ENCODE measurements at places on chromosomes 6 and 20.

DNA sequence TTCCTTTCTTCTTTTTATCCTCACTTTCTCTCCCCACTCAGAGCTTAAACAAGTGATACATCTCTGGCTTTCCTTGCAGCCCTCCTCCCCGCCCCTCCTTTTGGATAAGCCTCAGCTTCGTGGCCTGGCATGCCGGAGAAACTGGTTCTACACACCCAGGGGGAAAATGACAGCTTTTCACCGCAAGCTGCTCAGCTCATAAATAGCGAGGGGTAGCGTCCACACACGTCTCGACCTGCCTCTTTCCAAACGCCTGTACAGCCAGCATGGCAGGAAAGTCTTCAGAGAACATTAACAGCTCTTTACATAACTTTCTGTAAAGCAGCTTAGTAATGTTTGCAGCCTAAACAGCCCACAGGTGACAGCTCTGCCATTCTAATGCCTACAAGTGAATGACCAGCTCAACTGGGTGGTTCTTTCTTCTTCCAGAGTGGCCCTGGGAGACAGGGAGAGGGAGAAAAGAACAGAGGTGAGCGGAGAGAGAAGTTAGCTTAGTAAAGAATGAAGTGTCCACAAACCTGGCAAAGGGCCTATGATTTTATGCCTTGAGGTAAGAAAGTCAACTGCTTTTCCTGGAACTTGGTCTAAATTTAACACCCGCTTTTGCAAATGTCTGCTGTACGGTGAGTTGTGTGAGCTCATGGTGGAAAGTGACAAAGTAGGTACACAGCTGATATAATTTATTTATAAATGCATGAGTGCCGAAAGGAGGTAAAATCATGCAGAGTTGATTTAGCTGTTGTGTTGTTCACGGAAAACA, 251.5 kb downstream of the TFAP2A start:
- DNase-seq: peak; percentile 99

DNA sequence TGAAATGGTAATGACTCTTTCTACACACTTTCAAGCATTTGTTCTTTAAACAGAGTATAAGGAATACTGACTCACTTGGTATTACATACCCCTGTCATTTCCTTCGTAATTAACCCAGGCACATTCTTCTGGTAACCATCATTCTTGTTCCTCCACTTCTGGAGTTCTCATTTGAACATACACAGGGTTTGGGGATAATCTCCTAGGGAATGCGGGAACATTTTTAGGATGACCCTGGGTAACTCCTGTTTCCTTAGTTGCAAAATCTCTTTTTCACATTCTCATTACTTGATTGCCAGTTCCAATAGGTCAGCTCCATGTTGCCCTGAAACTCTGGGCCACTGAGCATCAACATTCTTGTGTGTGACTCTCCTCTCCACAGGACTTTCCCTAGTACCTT, 51.5 kb upstream of the E2F3 start:
- peak; percentile 44 for DNase-seq

DNA sequence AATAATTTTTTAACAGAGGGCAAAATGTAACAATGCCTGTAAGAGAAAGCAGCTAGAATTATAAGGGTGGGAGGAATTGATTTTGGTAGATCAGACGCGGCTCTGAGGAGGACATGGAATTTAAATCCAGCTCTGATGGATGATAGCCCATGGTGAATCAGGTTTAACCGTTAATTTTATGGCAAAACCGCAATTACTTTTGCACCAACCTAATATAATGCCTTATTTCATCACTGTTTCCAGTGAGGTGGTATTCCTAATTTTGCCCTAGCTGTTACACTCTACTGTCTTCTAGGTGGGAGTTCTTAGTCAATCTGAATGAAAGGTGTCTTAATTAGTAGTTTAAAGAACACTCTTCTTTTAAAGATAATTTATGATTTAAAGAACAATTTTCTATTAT, 198.3 kb upstream of the SMLR1 start:
- no peak for DNase-seq

- DNase-seq: peak; percentile 63
Observed at GRCh38 chr6:75849329-75850025, 100.4 kb downstream of the MYO6 start.

GRCh38 chr6:56756791-56757587, 114.3 kb upstream of the DST start:
- DNase-seq: no peak

DNA sequence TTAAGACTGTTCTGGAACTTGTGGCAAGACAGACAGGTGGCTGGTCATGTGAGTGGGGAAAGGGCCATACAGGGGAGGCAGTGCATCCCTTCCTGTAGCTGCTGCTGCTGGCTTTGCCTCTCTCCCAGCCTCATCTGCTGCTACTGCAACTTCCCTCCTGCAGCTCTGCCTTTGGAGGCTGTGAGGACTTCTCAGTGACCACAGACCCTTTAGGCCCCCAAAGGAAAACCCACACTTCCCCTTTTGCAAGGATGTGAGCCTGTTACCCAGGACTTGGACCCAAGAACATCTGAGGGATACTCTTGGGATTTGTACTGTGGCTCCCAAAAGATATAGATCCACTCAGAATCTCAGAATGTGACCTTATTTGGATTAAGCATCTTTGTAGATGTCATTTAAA, 91.0 kb downstream of the TMEM170B start:
- no peak for DNase-seq

- peak; percentile 99 for DNase-seq
Observed at GRCh38 chr6:37137201-37138090, 32.5 kb upstream of the PIM1 start.

GRCh38 chr6:166465003-166465399, 82.3 kb upstream of the MPC1 start:
- no peak for DNase-seq

DNA sequence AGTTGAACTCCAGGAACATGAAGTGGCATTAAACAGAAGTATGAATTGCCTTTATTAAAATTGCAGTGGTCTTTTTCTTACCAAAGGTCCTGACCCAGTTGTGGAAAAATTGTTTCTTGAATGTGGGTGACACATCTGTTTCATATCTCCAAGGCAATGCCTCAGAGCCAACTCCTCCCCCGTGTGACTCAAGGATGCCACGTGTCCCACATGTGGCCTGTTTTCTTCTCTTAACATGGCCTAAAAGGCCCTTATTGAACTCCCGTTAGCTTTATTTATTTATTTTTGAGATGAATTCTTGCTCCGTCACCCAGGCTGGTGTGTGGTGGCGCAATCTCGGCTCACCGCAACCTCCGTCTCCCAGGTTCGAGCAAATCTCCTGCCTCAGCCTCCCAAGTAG, 128.4 kb upstream of the ESR1 start:
- no peak for DNase-seq

DNA sequence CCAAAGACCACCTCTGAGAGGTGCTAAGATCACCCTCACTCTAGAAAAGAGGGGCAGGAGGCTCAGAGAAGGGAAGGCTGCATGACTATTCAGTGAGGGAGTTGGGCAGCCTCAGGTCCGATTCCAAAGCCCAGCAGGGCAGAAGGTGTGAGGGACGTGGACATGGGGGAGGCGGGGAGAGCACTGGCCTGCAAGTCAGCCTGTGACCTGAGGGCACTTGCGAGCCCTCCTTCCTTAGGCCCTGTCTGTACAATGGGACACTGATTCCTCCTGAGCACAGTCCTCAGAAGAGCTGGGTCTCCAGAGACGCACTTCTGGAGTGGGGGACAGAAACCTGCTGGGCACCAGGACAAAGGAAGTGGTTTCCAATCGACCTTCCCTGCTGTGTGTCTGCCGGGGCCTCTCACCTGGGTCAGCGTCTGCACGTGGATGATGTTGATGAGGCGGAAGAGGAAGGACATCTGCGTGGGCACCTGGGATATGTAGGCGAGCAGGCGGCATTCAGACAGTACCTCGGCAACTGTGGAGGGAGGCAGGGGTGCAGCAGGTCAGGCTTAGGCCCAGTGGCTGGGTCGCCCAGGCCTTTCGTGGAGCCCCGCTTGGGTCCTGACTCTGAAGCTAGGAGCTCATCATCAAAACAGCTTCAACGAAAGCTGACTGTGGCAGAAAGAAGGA, 48.5 kb downstream of the MYH7B start:
- DNase-seq: no peak

GRCh38 chr6:52475307-52475706, 55.2 kb downstream of the EFHC1 start:
- no peak for DNase-seq

DNA sequence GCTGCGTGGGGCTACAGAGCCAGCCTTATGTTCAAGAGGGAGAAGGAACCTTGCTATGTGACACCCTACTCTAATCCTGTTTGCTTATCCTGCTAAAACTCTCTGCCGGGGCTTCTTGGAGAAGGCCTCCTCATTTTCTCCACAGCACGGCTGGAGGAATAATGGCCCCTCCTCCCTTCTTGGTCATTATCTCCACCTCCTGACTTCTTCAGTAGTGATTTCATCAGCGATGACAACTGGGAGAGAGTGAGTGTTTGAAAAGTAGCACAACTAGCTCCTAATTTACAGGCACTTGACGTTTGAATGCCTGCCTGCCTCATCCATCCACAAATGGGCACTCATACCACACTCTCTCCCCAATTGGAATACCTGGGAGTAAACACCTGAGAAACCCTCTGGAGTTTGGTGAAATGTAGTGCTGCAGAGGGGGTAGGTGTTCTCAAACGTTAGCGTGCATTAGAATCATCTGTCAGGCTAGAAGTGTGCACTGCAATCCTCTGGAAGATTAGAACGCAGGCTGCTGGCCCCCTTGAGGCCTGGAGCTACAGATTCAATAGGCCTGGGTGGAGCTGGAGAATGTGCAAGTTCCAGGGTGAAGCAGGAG, 148.5 kb downstream of the FOXC1 start:
- DNase-seq: peak; percentile 40

DNA sequence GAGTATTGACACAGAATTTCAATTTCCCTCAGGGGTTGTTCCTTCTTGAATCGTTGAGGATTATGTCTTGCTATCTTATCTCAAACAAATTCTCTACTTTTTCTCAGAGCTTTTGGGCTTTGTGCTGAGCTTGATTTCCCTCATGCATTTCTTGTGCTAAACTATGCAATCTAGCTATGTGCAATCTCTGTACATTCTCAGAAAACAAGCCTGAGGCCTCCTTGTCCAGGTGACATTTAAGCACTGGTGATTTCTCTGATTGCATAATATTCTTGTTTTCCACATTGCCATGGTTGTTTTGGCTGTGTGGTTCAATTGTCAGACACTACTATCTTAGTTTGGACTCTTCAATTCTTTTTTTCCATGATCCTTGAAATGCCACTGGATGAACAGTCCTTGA, 81.2 kb upstream of the MAN1A1 start:
- DNase-seq: peak; percentile 10

Data from bronchial epithelial cell (primary cell).